Activated CD4-positive, alpha-beta T cell treated with anti-CD3 and anti-CD28 coated beads, Interleukin-2, amount 10 ng/mL, durations not matched to agents 24 days and 14 days (primary cell): ENCODE measurements at places on chromosomes 7 and 10.
A peak's percentile ranks its signal among the peaks of the same experiment; 100 is the strongest.

GRCh38 chr10:12602521-12602920 is 253.2 kb downstream of the CAMK1D start:
- DNase-seq = no peak

- no peak for DNase-seq
Observed at GRCh38 chr10:122659651-122660050, 40.0 kb downstream of the C10orf120 start.

DNA sequence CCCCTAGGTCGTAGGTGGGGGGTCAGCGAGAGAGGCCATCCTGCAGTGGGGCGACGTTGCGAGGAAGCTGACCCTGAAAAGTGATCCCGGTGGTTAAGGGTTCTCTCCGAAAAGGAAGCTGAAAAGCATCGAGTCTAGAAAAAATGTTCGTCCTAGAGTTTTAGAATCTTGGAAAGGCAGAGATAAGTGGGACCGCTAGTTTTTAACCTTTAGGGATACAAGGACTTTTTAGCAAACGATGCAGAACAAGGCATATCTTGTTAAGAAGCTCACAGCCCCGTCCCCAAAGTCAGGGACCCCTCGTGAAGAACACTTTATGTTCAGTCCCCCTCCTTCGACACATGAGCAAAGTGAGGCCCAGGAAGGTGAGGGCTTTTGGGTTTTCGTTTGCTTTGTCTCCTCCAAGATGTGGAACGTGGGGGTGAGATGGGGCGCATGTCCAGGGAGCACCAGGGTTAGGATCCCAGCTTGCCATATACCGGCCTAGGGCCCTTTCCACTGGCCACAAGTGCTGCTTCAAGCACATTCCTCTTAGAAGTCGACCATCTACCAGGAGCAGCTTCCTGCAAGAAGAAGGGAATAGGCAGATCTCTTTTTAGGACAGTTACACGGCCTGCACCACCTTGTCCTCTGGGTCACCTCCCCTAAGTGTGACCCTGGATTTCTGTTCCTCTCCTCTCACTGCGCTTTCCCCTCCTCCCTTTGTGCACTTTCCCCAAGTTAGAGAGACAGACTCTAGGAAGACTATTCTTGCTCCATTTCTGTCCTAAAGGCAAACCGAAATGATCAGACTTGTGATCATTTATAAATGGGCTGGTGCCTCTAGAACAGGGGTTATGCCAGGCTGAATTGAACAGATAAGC is 969 bp downstream of the SLC35G1 start:
- DNase-seq = peak; percentile 61

- no peak for DNase-seq
Observed at GRCh38 chr10:131806146-131806545, 94.7 kb upstream of the PPP2R2D start.

DNA sequence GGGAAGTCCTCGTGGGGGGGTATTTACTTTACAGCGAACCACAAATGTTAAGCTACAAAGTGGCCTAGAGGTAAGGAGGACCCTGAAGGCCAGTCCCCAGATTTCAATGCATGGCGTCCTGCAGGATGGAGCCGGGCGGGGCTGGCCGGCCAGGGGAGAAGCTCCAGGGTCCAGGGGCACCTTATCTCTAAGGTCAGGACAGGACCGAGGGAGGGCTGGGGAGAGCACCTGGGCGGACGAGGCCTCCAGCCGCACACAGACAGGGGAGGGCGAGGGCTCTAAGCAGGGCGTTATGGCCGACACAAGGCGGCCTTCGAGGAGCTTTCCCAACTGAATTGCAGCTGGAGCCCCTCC is 96.4 kb upstream of the DIP2C start:
- DNase-seq = peak; percentile 46

GRCh38 chr7:55005241-55005851 is 13.5 kb upstream of the EGFR start:
- DNase-seq = no peak

GRCh38 chr7:38934536-38934935 is 25.5 kb upstream of the VPS41 start:
- DNase-seq = no peak

DNA sequence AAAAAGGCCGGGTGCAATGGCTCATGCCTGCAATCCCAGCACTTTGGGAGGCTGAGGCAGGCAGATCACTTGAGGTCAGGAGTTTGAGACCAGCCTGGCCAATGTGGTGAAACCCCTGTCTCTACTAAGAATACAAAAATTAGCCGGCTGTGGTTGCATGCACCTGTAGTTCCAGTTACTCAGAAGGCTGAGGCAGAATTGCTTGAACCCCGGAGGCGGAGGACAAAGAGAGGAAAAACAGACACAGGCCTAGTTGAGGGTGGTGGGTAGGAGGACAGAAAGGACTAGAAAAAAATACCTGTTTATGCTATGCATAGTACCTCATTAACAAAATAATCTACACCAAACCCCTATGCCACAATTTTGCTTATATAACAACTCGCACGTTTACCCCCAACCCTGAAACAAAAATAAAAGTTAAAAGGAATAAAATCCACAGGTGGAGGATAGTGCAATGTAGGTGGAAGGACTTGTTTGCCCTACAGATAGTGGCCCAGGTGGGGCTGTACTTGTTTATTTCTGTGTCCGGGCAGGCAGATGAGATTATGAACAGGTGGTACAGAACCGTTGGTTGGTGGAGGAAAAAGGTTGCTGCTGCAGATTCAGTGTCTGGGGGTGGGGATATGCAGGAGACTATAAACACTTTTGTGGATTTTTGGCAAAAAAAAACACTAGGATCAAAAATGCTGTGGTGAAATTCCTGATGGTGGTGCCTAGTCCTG is 5.1 kb downstream of the ZNF680 start:
- no peak for DNase-seq

DNA sequence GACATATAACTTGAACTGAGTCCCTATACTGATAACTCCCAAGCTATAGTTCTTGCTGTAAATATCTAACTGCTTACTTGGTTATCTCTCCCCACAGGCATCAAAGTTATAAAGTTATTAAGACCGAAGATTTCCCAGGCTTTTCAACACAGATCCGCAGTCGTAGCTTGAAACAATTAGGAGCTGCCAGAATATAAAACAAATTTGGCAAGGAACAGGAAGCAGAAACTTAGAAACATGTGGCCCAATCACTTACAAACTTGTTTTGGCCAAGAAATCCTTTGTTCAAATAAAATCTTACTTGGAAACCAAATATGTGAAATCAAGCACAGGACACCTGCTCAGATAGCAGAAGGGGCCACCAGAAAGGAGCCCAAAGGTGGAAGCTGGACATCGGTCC is 9.0 kb downstream of the SLC16A12 start:
- no peak for DNase-seq

- peak; percentile 65 for DNase-seq
Observed at GRCh38 chr7:141754939-141755338, 9.0 kb upstream of the TAS2R3 start.

DNA sequence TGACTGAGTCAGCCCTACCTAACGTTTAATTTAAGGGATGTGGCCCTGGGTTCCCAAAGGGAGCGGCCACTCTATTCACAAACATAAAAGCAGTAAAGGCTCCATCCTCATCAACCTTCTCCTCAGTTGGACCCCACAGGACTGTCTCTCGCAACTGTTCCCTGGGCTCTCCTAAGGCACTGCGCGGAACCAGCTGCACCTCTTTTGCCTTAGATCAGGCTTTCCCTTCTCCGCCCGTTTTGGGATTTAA is 689 bp upstream of the GTPBP4 start:
- DNase-seq = no peak

DNA sequence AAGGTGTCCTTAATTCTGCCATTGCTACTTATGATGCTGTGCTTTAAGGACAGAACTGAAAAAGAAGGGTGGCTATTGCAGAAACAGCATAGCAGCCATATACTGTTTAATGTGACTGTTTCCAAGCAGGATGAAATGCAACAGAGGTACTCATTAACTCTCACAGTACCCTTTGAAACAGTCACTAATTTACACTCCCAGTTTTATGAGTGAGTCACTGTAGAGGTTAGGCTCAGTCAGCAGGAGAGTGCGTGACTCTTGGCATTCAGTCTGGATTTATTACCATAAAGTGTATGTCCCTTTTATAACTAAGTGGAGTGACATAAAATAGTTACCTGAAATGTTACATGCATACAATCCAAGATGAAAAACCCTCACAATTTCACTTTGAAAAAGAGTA is 27.7 kb downstream of the ALDH18A1 start:
- no peak for DNase-seq
